ENCODE measurements at places on chromosomes 11 and 22.

DNA sequence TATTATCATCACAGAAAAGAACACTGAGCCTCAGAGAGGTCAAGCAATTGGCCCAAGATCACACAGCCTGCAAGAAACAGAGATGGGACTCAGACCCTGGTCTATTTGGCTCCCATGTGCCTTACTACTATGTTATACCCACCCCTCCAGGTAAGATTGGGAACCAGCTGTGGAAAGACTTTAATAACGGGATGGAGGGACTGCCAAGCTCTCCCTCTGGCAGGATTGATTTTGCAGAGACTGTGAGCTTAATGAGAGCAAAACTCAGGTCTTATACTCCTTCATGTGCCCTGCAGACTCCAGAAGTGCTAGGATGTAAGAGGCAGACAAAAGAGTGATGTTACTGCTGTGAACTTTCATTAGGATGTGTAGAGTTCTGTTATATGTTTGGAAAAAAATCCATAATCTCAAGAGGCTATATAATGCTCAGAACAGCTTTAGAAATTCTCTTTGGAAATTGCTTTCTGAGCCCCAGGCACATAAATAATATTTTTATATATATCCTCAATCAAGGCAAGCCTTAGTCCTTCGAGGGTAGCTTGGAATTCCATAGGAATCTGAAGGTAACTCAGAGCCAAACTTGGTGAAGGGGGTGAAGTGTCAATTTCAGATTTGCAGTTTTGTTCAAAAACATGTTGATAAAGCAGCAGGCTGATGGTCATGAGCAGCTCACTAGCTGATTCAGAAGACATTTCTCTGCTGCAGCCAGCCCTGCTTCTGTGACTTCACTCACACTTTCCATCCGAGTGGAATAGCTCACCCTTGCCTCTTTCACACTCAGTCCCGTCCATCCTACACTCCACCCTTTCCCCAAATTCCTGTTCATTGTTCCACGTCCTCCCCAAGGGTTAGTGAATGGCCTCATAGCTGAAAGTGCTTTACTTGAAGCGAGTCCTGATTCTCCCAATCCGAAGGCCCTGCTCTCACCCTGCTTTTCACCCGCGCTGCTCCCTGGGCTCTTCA, 188.8 kb downstream of the SNX19 start:
- DNase-seq: no peak

GRCh38 chr11:18802381-18803257, 11.0 kb upstream of the PTPN5 start:
- DNase-seq: no peak

GRCh38 chr11:119189393-119189792, 4.1 kb downstream of the NHERF4 start:
- no peak for DNase-seq

DNA sequence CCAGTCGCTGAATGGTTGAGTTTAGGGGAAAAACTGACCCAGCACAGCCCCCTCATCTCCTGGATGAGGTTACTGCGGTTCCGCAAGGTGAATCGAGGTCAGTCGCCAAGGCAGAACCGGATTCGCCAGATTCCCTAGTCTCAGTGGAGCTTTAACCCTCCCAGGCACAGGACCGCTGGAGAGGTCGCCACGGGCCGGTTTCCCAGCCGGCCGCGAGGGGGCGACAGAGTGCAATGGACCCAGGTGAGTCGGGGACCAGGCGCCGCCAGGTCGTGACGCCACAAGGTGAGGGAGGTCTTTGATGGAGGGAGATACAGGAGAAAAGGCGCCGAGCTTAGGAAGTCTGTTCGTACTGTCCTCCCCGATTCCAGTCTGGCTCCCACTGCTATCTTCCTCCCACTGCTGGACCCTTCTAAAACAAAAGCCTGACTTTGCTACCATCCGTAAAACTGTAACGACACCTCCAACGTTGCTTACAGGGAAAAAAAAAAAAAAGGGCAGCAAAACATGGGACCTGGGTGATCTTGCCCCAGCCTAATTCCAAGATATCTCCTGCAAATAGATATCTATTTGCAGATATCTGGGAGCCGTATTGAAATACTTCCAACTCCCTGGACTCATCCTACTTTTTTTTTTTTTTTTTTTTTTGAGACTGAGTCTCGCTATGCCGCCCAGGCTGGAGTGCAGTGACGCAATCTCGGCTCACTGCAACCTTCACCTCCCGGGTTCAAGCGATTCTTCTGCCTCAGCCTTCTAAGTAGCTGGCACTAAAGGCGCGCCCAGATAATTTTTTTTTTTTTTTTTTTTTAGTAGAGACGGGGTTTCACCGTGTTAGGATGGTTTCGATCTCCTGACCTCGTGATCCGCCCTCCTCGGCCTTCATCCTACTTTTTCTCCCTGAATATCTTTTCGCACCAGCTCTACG, 1.4 kb upstream of the GGA1 start:
- DNase-seq: peak; percentile 44

DNA sequence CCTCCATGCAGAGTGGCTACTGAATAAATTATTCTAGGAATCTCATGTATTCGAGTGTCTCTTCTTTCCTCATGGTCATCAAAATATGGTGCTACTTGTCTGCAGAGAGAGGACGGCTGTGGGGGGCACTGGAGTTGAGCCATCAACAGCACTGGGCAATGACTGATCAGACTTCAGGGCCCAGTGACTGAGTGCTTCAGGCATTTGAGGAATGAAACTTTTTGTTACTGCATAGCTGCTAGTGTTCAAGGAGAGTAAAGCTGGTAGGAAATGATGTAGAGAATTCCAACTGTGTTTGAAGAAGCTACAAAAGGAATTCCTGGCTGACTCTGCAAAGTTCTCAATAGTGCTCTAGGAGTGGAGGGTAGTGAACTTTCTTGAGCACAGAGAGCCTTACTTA, 277.7 kb downstream of the CADM1 start:
- no peak for DNase-seq

GRCh38 chr11:64000740-64001483, 14.7 kb downstream of the OTUB1 start:
- no peak for DNase-seq

DNA sequence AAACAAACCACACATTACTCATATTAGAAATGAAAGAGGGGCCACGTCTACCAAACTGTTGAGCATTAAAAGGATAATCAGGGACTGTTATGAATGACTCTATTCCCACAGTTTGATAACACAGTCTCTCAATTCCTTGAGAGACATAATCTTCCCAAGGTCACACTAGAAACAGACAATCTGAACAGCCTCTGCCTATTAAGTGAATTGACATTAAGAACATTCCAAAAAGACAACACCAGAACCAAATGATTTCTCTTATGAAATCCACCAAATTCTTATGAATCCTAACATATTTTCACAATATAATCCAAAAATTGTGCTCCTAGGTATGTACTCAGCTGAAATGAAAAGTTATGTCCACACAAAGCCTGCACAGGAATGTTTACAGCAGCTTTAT, 4.6 kb downstream of the RFPL1 start:
- DNase-seq: no peak

DNA sequence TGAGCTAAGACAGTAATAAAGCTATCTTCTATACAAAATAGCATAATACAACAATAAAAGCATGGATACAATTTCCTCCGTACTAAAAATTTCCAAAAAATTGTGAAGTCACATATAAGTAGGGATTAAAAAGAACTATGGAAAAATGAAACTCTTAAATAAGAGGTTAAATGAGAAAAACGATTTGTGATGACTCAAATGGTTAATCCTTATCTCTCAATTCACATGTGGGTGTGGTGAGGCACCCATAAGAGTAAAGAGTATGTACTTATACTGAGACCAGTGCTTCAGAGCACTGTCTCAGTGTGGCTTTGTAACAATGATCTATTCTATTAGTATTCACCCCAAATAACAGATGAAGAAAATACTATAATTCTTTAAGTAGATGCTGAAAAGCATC, 25.0 kb upstream of the CCDC34 start:
- DNase-seq: no peak

GRCh38 chr22:44968736-44969135, 41.1 kb downstream of the PHF21B start:
- DNase-seq: no peak

DNA sequence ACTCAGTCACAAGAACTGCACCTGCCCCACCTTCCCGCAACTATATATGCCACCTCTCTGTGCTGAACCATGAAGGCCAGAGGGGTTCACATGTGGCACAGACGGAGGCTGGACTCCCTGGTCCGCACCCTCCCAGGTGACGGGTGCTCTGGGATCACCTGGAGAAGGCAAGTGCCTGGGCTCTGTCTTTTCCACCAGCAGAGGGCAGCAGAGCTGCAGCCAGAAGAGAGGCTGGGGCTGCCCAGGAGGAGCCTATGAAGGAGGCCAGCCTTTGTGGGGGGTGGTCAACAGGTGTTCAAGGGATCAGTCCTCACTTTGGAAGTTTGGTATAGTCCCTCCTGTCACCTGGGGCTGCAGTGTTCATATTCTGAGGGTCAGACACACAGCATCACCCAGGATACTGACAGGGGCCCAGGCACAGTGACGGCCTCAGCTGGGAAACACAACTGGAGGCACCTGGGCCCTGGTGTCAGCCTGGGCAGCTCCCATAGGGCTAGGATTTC, 39.2 kb upstream of the IGLL5 start:
- no peak for DNase-seq

DNA sequence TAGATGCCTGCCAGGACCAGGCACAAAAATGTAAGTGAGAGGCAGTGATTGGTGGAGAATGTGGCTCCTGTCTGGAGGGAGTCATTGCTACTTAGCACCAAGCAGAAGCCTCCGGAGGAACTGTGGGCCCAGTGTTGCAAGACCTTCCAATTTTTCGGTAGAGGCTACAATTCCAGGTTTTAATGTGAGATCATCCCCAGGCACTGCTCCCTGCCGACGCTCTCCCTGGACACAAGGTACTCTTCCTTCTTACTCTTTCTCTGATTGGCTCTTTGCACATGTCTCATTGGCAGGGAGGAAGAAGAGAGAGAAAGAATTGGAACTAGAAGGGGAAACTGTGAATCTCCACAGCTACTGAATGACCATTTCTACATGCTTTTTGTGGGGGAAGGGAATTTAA, 53.7 kb upstream of the EP300 start:
- no peak for DNase-seq

GRCh38 chr11:67194096-67194495, 72.2 kb upstream of the GRK2 start:
- DNase-seq: no peak

DNA sequence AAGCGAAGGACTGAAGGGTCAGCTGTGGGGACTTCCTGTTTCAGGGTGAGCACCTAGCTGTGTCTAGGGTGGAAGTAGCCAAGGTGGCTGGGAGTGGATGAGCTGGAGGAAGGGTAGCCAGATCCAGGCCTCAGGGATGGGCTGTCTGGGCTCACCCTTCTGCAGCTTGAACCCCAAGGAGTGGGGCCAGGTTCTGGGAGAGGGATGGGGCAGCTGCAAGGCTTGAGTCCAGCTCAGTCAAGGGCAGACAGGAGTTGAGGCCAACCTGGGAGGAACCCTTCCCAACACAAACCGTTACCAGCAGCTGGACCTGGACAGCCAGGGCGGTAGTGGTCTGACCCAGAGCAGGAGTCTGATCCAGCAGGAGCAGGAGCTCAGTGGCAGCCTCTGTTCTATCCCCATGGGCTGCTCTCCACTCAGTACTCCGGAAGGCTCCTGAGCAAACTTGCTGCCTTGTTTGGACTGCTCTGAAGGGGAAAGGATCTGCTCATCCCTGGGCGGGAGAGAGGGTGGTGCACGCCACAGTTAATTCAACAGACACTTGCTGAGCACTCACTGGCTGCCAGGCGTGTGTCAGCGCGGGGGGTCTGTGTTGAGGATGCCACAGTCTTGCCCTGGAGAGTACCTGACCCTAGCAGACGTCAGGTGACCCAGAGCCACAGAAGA, 53.8 kb upstream of the THY1 start:
- DNase-seq: no peak

GRCh38 chr11:20368438-20368837, 4.9 kb downstream of the HTATIP2 start:
- no peak for DNase-seq

- no peak for DNase-seq
These were observed 60.0 kb upstream of the NUP160 start for GRCh38 chr11:47908198-47908597.

GRCh38 chr11:109223451-109223850, 198.5 kb upstream of the C11orf87 start:
- DNase-seq: no peak

GRCh38 chr11:38060136-38060535, 1462.1 kb upstream of the RAG2 start:
- no peak for DNase-seq

DNA sequence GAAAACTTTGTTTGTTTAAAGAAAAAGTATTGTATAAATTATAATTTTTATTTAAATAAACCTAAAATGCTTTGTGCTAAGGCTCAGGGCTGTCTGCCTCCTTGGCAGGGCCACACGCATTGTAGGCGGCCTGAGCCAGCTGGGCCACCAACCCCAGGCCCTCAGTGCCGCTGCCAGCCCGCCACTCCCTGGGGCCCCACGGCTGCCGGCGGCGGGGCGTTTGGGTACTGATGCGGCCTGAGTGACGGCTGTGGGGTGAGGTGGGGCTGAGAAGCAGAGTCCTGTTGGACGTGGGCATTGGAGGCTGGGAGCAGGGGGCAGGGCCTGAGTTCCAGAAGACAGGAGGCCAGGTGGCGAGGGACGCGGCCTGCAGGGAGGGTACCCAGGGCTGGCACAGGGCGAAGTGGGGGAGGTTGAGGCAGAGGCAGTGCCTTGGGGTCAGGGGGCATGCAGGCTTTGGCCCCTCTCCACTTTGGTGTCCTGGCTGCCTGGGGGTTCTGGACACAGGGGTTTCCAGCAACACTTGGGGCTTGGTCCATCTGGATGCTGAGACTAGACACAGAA, 58.3 kb downstream of the CERK start:
- no peak for DNase-seq

- DNase-seq: no peak
These were observed 60.6 kb downstream of the MICAL2 start for GRCh38 chr11:12170984-12171383.

- no peak for DNase-seq
These were observed 88.9 kb downstream of the RRM1 start for GRCh38 chr11:4183410-4184057.

GRCh38 chr11:122721201-122721963, 65.9 kb downstream of the UBASH3B start:
- DNase-seq: no peak

All from NCI-H1417 treated with DMSO at 0.1 percent for 48 hours (cell line).